Activated CD4-positive, alpha-beta T cell treated with anti-CD3 and anti-CD28 coated beads, Interleukin-2, Interleukin-6, amounts not matched to agents 100 ng/mL and 50 ng/mL, durations not matched to agents 16 hours and 8 hours (primary cell): ENCODE measurements at places on chromosomes 7 and 10.
A peak's percentile ranks its signal among the peaks of the same experiment; 100 is the strongest.

DNA sequence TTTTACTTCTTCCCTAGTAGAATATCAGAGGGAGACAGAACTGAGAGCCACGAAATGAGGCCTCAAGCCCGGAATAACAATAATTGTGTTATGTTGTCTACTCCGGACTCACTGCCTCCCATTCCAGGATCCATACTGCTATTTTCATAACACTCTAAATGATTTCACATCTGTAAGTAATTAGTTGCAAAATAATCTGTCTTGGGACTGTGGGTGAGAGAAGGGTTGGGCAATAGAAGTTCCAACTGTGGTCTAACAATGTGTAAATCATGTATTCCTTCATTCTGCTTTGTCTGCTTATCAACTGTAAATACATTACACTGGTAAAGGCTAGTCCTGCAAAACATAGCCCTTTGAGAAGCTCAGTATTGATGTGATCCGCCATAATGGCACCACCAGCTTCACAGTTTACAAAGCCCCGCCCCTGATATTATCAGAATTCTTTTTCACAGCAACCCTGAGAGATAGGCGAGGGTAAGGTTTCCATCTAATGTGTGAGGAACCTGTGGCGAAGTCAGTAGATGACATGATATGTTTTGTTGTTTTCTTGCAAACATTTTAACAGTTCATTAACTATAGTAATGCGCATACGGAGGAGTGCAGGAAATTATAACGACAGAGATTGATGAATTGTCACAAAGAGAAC, 265.7 kb upstream of the BMPER start:
- DNase-seq: no peak

- no peak for DNase-seq
These were observed 131.9 kb upstream of the PRR15 start for GRCh38 chr7:29431686-29432085.

DNA sequence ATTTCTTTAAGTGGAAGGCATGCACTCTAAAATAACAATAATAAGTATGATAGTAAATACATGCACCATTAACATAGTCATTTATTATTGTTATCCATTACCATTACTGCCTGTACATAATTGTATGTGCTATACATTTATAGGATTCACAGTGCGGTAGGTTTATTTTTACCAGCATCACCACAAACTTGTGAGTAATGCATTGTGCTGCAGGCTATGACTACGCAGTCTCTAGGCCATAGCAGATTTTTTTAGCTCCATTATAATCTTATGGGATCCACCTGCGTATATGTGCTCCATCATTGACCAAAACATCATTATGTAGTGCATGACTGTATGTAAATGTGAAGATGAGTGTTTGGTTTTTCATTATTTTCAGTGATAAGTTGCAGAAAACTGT, 160.0 kb downstream of the LRRC4 start:
- DNase-seq: no peak

GRCh38 chr7:36484265-36484664, 94.6 kb downstream of the ANLN start:
- no peak for DNase-seq

DNA sequence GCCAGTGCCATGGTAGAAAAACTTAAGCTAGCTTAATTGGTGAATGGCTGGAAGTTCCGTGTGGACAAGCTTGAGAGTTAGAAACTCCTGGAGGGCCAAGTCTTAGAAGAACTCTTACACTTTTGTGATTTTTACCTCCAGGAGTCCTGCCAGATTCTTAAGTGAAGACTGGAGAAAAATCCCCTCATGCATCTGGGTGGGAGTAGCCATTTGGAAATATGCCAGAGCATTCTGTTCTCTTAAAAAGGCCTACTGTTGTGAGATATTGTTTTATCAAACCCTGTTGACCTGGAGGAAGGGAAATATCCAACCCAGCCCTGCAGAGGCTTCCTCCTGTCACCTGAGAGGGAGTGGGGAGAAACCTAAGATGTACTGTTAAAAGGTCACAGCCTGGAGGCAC, 17.6 kb upstream of the MCM10 start:
- DNase-seq: no peak

DNA sequence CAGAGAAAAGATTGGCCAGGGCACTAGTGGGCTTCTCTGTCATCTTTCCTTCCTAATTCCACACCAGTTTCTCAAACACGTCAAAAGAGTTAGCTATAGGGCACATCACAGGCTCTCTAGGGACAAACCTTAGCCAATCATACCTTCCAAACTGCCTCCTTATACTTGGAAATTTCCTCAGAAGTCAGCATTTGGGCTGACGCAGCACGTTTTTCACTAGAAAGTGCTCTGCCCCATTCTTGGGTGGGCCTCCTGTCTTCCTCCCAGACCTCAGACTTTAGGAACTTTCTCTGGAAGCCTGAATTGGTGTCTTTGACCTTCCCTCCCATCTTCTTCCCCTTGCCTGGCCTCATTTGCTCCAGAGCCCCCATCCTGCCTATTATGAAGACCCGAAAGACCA, 11.1 kb downstream of the SFXN3 start:
- DNase-seq: no peak

- DNase-seq: no peak
These were observed 18.6 kb upstream of the DLX5 start for GRCh38 chr7:97043281-97043680.

DNA sequence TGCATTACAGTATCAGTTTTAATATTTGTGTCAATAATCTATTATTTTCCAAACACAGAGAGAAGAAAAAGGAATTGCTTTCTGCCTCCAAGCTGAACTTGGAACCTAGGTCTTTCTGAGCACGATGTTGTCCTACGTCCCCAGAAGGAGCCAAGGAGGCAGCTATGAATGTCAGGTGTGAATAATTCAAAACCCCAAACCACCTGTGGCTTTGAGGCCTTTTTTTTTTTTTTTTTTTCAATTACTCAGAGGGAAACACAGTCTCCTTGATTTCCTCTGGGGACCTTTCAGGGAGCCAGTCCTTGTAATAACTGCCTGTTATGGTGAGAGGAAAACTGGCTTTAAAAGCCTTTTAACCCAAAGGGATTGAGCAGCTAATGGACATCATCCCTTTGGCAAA, 8.3 kb downstream of the GPR85 start:
- DNase-seq: no peak

DNA sequence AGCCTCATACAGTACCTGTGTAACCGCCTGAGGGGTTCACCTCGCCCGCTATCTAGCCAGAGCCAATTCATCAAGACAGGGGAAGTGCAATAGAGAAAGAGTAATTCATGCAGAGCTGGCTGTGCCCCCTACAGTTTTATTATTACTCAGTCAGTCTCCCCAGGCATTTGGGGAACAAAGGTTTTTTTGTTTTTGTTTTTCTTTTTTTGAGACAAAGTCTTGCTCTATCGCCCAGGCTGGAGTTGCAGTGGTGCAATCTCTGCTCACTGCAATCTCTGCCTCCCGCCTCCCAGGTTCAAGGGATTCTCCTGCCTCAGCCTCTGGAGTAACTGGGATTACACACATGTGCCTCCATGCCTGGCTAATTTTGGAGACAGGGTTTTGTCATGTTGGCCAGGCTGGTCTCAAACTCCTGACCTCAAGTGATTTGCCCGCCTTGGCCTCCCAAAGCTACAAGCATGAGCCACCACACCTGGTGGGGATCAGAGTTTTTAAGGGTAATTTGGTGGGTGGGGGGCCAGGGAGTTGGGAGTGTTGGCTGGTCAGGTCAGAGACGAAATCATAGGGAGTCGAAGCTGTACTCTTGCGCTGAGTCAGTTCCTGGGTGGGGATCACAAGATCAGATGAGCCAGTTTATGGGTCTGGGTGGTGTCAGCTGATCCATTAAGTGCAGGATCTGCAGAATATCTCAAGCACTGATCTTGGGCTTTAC, 116.5 kb downstream of the MARCHF5 start:
- DNase-seq: no peak

DNA sequence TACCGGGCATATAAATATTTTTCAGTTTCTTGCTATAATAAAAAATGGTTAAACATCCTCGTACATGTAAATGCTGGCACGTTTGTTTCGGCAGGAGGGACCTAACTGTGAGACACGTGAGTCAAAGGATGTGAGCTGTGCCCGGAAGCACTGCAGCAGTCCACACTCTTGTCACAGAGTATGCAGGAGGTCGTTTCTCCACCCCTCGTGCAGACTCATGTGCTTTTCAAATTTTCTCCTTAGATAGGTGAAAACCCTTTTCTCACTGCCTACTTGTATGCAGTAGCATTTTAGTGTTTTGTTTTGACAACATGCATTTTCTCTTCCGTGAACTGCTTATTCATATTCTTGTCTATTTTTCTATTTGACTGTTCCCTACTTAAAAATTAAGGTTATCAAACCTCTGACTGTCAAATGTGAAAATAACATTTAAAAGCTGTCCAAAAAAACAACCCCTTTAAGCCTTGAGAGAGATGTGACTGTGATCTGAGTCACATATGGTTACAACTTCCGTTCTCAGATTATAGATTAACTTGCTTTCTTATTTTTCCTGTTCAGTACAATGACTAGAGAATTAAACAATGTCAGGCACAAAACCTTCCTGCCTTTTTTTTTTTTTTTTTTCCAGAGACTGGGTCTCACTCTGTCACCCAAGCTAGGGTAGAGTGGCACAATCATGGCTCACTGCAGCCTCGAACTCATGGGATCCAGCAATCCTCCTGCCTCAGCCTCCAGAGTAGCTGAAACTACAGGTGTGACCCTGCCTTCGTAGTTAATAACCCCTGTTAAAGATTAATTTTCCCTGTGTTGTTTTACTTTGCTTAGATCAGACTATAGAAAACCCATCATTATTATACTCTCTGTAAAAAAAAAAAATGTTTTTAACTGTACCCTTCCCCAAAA, 45.1 kb downstream of the DPY19L1 start:
- peak; percentile 82 for DNase-seq

DNA sequence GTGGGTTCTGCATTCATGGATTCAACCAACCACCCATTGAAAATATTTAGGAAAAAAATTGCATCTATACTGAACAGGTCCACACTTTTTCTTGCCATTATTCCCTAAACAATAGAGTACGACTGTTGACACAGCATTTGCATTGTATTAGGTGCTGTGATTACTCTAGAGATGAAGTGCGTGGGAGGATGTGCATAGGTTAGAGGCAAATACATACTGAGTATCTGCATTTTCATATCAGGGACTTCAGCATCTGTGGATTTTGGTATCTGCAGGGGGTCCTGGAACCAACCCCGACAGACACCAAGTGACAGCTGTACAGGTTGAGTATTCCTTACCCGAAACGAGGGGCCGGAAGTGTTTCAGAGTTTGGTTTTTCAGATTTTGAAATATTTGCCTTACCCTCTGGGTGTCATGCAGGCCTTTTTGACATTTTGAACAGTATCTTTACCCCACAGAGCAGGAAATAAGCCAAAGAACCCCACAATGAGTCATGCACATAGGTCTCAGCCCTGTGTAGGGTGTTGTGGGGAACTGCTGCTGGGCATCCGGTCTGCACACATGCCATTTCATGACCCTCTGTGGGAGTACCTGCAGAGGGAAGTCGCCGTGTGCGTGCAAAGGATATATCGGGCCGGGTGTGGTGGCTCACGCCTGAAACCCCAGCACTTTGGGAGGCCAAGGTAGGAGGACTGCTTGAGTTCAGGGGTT, 14.5 kb downstream of the NUDT5 start:
- peak; percentile 90 for DNase-seq

DNA sequence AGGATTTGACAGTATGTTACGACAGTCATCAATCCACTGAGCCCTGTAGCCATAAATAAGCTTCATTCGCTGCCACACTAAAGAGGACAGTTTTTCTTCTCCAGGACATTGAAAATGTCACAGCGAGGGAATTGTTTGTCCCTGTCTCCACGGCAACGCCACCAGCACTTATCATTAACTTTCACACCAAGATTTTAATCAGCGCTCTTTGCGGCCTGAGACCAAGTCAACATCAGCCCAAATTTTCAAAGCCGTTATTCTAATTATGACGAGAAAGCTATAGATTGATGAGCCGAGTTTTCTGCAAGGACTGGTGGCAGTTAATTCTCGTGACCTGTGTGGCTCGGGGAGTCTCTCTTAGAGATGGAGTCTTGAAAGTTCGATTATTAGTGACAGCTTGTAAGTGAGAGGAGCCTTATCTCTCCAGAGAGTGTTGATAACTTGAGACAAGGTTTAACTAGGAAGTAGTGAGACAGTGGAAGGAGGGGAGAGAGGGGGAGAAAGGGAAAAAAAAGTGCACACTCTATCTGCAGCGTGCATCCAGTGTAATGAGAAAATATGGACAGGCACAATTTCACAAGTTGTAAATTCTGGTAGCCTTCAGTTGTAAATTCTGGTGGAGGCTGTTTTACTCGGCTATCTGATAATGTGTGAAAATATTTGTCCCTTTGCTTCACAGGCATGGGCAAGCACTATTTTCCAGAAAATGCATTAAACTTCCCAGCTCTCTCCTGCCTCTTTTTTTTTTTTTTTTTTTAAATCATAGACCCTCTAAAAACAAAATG, 473.3 kb downstream of the LRMDA start:
- no peak for DNase-seq

GRCh38 chr7:14899030-14899429, 3.5 kb downstream of the DGKB start:
- no peak for DNase-seq

GRCh38 chr7:148746135-148746534, 47.4 kb downstream of the CUL1 start:
- DNase-seq: no peak

DNA sequence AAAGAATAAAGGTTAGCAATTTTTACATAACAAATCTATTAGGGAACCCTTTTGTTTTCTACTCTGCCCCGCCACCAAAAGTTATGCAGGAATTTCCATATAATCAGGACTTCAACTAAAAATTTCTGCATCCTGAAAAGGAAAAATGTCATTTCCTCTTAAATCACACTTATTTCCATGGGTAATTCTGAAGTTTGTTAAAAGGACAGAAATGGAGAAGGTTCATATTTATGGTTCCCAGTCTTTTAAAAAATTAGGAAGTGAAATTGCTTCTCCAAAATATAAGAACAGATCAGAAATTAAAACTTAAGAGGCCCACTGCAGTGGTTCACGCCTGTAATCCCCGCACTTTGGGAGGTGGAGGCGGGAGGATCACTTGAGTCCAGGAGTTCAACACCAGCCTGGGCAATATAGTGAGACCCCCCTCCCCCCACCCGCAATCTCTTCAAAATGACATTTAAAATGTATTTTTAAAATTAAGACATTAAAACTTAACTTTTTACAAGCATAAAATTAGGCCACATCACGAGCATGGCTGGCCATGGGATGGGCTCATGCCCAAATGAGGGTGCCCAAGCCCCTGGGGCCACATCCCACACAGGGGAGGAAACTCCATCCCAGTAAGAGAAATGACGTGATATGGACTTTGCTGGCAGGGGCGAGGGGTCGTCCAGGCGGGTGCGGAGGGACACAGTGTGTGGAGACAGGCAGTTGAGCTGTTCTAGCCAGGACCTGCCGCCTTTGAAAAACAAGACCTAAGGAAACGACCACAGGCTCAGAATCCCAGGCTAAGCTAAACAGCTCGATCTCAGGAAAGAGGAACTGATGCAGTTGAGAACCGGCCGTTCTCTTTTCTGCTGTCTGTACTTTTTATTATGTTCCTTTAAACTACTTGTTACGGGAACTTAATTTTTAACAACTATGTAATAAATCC, 51.3 kb upstream of the NFE2L3 start:
- DNase-seq: no peak

GRCh38 chr10:10816447-10816846, 201.2 kb upstream of the CELF2 start:
- no peak for DNase-seq

- no peak for DNase-seq
These were observed 170.0 kb downstream of the TNS3 start for GRCh38 chr7:47411901-47412300.
